ENCODE measurements at places on chromosomes 5 and 9.

- DNase-seq, result no peak
Measured at GRCh38 chr5:1380011-1380817, 35.3 kb upstream of the CLPTM1L start.

DNA sequence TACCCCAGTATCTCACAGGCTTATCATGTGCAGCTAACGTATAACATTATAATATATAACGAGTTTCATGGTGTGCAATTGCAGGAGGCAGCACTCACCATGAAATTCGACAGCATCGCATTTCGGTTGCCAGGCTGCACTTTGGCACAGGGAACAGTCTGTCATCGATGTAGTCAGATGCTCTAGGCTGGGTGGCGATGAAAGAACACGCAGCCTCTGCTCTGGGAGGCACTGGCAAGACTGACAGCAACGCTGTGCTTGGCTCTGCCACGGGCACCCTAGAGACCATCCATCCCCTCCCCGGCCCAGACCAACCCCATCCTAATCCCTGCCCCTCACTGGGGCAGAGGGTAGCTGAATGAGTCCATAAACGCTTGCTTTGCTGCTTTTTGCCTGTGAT, 290.8 kb downstream of the MED10 start:
- no peak for DNase-seq

DNA sequence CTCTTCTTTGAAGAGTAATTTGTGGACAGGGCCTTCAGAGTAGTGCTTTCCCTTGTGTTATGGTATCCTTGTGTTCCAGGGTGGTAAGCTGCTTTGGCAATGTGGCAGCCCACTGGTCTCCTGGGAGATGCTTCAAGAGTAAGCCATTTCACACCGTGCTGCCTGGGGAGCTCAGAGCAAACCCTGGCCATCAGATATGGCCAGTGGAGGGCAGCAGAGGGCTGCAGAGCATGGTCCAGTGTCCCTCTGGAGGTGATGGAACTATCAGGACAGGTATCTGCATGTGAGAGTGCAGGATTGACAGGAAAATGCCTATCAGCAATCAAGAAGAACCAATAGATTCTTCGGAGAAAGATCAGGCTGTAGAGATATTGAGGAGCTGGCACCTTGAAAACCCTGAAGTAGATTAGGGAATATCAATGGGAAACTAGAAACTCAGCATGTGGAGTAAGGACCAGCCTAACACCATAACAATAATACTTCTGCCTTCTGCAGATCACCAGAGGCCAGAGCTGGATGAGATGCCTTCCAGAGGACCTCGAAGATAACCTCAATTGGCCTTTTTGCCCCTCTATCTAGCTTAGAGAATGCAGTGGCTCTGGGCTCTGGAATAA, 90.8 kb downstream of the PLPPR1 start:
- no peak for DNase-seq

- DNase-seq, result no peak
Measured at GRCh38 chr9:77960356-77961153, 71.1 kb downstream of the GNAQ start.

GRCh38 chr5:96157841-96158291, 196.2 kb upstream of the ELL2 start:
- DNase-seq, result no peak
